ENCODE measurements at places on chromosomes 1 and 21. TPM values are rescaled to one million over a fixed set of nuclear protein-coding genes. Genes with fewer than 3 reads are reported as not detected.

The RIPK4 gene
- 2.9 TPM for total RNA-seq

DNA sequence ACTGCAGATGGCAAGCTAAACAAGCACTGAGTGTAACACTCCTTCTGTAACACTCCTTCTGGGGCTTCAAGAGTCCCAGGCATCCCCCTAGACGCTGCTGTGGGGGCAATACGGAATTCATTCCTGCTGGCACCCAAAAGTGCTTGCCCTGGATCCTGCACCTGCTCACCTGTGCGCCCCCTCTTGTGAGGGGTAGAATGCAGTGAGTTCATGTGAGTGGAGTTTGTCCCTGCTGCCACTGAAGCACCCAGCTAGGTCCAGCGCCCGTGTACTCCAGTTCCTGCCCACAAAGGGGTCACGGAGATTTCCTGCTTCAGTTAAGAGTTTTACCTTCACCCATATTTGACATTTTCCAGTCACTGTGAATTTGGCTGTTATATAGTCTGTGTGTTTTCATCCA lies 130.0 kb downstream of the SNX7 start:
- no peak for DNase-seq

DNA sequence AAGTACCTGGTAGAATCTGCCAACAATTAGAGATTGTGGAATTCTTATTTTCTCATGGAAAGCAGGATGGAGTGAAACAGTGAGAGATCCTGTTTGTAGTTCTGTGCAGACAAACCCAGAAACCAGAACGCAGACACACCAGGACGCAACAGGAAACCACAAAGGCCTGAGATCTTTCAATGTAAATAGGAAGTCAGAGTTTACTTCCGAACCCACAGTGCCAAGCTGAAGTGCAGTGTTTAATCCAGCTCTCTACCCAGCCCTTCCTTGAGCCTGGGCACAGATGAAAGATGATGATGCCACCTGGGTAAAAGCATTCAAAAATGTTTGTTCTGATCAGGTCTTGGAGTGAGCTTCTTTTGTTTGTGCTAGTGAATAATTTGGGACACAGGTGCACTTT lies 244.2 kb upstream of the HOOK1 start:
- DNase-seq = no peak

- DNase-seq = no peak
Observed at GRCh38 chr1:12088607-12089006, 25.5 kb downstream of the TNFRSF8 start.

All from glutamatergic neuron (in vitro differentiated cells).